ENCODE measurements at places on chromosomes 12 and 14.

GRCh38 chr12:20342111-20342510 lies 26.2 kb upstream of the PDE3A start:
- no peak for DNase-seq

GRCh38 chr12:14567351-14568162 lies at the start of gene PLBD1:
TSS of gene PLBD1 (minus strand) at chr12:14567883. CDS start at chr12:14567696, 187 bp downstream.
- DNase-seq = no peak

GRCh38 chr12:97537501-97537900 lies 74.9 kb downstream of the RMST start:
- no peak for DNase-seq

DNA sequence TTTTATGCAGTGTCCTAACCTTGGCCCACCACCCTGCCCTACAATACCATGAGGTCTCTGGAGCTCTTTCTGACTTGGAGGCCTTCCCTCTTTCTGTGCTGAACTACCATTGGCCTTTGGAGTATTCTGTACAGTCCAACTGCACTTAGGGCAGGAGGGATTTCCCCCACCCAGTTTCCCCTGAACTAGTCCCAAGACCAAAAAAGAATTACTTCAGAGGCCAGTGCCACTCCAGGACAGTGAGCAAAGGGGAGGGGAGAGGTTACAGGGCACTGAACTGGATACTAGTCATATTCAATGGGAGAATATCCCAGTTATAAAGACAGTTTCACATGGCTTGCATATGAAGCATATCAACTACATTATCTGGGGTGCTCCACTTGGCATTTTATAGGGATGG lies 6.1 kb downstream of the SLCO1A2 start:
- DNase-seq = no peak

- no peak for DNase-seq
Measured at GRCh38 chr12:68178774-68179439, 19.4 kb upstream of the IFNG start.

- DNase-seq = no peak
Measured at GRCh38 chr14:102126807-102127455, 12.8 kb upstream of the WDR20 start.

DNA sequence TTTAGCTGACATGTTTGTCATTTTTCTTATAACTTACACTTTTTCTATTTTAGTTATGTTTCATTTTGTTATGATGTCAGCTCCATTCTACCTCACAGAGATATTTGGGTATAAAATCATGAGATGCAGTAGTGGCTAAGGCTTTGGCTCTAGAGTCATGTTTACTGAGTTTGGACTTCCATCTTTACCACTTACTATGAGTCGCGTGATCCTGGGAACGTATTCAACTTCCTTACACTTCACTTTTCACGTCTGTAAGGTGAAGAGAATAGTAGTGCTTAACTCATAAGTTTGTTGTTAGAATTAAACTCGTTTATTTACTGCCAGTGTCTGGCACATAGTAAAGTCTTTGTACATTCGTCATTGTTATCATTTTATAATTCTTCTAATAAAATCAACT lies 126.3 kb downstream of the ERC1 start:
- no peak for DNase-seq

DNA sequence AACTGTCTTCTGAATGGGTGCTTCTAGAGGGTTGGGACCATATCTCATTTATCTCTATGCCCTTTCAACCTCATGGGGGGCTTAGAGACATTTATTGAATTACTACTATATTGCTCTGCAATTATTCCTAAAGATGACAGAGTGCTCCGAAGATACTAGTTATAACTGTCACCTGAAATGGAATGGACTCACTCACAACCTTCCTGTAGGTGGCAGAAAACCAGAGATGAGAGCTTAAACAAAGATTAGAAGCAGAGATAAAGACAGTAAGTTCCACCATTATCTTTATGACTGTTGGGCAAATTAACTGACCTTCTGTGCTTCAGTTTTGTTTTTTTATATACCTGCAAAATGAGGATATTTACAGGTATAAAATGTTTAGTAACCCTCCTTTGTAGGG lies 31.5 kb upstream of the GTF2A1 start:
- DNase-seq = no peak

GRCh38 chr12:11661491-11662089 lies 12.1 kb downstream of the ETV6 start:
- DNase-seq = no peak

GRCh38 chr14:55964091-55964490 lies 154.1 kb upstream of the PELI2 start:
- no peak for DNase-seq

GRCh38 chr12:66694666-66695613 lies 16.1 kb upstream of the GRIP1 start:
- DNase-seq = no peak

DNA sequence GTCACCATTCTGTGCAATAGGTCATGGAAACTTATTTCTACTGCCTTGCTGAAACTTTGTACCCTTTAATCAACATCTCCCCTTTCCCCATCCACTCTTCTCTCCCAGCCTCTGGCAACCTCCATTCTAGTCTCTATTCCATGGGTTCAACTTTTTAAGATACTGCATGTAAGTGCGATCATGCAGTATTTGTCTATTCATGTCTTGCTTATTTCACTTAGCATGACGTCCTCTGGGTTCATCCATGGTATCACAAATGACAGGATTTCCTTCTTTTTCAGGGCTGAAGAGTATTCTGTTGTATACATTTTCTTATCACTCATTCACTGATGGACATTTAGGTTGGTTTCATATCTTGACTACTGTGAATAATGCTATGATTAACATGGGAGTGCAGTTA lies 222.4 kb downstream of the PAX9 start:
- no peak for DNase-seq
